ENCODE measurements at places on chromosomes 6 and 20.

GRCh38 chr6:83183082-83183828, 9.8 kb downstream of the PGM3 start:
- DNase-seq = peak; percentile 76

GRCh38 chr20:12860619-12861247, 148.0 kb upstream of the SPTLC3 start:
- no peak for DNase-seq

- DNase-seq = no peak
These were observed 372.2 kb downstream of the CDH26 start for GRCh38 chr20:60330461-60330860.

DNA sequence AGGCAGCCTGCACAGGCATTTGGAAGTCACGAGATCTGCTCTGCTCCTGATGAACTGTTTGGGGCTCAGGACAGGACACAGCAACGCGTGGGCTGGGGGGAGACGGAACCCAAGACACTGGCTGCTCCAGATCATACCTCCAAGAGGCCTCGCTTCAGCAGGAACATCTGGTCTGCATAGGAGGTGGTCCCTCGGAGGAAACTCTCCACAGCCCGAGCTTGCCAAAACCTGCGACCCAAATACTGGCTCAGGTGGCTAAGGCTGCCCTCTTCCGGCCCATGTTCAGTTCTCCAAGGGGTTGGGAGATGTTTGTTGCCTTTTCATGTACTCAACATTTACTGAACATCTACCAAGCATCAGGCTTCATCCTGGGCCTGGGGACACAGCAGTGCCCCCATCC, 51.7 kb downstream of the MYH7B start:
- DNase-seq = no peak

DNA sequence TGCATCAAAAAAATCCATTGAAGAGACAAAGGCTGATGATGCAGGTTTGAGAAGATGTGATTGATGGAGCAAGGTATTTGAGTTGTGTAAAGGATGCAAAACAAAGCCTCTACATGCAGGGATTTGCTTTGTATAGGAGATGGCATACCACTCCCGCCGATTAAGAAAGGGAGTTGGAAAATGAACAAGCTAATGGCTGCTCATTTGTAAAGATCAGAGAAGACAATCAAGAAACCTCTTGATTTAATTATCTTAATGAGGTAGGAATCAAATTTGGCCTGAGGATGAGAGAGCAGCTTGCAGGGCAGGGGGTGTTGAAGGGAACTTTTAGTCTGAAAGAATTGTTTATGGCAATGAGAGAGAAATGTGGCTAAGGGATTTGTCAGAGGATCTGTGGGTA, 448.2 kb upstream of the ADGRB3 start:
- no peak for DNase-seq
